ENCODE measurements at places on chromosomes 3 and 15.
A peak's percentile ranks its signal among the peaks of the same experiment; 100 is the strongest.

DNA sequence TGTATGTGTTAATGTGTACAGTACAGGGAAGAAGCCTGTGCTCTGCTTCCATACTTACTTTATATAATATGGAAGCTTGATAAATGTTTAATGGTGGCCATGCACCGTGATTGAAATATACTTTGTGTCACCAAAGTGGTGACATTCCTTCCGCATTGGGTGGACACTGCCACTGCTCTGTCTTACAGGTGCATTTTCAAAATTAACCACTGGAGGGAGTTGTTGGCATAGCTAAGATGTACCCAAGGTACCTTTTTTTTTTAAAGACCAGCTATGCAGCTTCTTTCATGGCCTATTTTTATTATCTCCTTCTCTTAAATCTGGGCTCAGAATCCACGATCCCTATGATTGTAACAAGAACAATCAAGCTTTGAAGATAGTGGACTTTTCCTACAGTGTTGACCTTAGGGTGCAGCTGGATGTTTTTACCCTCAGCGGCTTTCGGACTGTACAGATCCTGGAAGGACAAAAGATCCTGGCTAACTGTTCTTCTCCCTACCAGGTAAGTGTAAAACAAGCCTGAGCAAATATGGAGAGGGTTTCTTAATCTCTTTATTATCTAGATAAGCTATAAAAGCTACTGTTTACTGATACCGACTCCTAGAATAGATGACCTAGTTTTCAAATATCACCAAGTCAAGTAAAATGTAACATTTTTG is 21.6 kb upstream of the PAK6 start:
- peak; percentile 17 for DNase-seq

GRCh38 chr3:52769786-52770455 is 819 bp downstream of the NEK4 start:
- no peak for DNase-seq

DNA sequence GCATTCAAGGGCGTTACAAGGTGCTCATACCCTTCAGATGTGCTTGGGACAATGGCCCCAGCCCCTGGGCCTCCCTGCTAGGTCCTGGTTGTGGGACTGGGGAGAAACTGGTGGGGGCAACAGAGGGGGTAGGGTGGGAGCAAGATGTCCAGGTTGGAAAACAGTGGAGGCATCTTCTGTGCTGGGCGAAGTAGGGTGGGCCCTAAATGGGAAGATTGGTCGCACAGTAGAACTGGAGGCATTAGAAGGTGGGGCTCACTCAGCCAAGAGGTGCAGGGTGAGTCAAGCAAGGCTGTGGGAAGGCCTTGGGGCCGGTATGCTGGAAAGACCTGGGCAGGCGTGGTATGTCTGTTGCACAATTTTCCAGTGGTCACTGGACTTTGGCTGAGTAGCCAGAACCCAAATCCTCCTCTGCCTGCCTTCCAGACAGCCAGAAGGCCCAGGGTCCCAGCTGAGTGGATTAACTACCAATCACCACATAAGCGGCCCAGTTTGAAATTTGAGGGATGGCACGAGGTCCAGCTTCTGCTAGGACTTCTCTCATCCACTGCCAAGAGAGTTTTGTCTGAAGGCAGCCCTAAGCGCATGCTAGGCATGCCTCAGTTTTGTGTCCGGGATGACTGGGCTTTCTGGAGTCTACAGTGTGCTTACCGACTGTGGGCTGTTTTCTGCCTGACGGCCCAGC is 74.5 kb downstream of the LSM3 start:
- DNase-seq = no peak

DNA sequence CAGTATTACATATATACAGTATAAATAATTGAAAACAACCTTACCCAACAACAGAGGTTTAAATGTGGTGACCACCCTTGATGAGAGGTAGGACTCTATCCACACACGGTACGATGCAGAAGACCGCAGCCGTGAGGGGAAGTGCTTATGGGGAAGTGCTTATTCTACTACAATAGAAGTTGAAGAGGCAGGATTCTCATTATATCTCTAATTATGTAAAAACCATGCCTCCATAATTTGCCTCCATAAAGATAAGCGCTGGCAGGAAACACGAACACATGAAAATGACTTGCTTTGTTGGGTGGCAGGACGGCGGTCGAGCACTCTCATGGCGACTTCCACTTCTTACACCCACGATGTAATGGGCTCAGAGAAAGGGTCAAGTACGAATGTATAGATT is 7.2 kb upstream of the MUC13 start:
- DNase-seq = no peak
